Chondrocyte (in vitro differentiated cells): ENCODE measurements at places on chromosomes 12 and 14. TPM values are rescaled to one million over a fixed set of nuclear protein-coding genes. Genes with fewer than 3 reads are reported as not detected.

GRCh38 chr14:35140718-35141581, 18.6 kb downstream of the PRORP start:
- no peak for DNase-seq
- peaks cover 2% of the 10 kb centered on the region for H3K36me3 ChIP-seq
- no peak overlapping the region for H3K27ac ChIP-seq
- no peaks in the 10 kb centered on the region for H3K4me1 ChIP-seq
- H3K4me3 ChIP-seq: no peak overlapping the region

GRCh38 chr14:68269136-68269927, 449.8 kb downstream of the RAD51B start:
- no peak for DNase-seq
- H3K36me3 ChIP-seq: no peaks in the 10 kb centered on the region
- H3K27ac ChIP-seq: no peak overlapping the region
- H3K4me3 ChIP-seq: no peak overlapping the region
- no peaks in the 10 kb centered on the region for H3K27me3 ChIP-seq

PLEKHD1 gene
- 0.08 to 0.15 TPM (median 0.10 TPM) in 3 replicates for total RNA-seq

DNA sequence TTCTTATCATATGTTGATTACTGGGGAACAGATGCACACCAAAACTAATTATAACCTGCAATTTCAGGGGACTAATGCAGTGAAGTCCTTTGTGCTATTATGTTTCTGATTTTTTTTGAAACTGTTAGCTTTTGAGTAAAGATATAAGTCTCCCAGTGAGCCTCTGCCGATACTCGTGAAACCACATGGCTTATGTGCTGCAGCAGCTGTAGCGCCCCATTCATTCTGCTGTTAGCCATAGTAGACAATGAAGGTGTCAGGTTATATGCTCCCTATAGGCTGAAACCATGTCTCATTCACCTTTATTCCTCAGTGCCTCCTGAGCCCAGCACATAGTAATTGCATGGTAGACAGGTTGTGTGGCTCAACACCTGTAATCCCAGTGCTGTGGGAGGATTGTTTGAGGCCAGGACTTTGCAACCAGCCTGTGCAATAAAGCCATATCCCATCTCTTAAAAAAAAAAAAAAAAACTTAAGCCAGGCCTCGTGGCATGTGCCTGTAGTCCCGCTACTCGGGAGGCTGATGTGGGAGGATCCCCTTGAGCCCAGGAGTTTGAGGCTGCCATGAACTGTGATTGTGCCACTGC, 25.0 kb downstream of the GOLGA5 start:
- H3K36me3 ChIP-seq: peaks cover 47% of the 10 kb centered on the region
- no peak overlapping the region for H3K27ac ChIP-seq
- H3K4me1 ChIP-seq: no peaks in the 10 kb centered on the region
- H3K27me3 ChIP-seq: no peaks in the 10 kb centered on the region
- H3K4me3 ChIP-seq: no peak overlapping the region

PAPLN gene
- total RNA-seq: 16.4 to 45.3 TPM (median 16.8 TPM) in 3 replicates

GRCh38 chr14:100286484-100287191, 19.6 kb downstream of the SLC25A29 start:
- no peak overlapping the region for H3K27ac ChIP-seq
- peak overlapping the region; percentile 22 for H3K4me3 ChIP-seq
- peaks cover 28% of the 10 kb centered on the region for H3K4me1 ChIP-seq
- DNase-seq: peak; percentile 83
- H3K27me3 ChIP-seq: no peaks in the 10 kb centered on the region
